ENCODE measurements at places on chromosomes 7 and 10.
A peak's percentile ranks its signal among the peaks of the same experiment; 100 is the strongest.

- DNase-seq: no peak
Measured at GRCh38 chr10:121088524-121088923, 237.4 kb downstream of the WDR11 start.

DNA sequence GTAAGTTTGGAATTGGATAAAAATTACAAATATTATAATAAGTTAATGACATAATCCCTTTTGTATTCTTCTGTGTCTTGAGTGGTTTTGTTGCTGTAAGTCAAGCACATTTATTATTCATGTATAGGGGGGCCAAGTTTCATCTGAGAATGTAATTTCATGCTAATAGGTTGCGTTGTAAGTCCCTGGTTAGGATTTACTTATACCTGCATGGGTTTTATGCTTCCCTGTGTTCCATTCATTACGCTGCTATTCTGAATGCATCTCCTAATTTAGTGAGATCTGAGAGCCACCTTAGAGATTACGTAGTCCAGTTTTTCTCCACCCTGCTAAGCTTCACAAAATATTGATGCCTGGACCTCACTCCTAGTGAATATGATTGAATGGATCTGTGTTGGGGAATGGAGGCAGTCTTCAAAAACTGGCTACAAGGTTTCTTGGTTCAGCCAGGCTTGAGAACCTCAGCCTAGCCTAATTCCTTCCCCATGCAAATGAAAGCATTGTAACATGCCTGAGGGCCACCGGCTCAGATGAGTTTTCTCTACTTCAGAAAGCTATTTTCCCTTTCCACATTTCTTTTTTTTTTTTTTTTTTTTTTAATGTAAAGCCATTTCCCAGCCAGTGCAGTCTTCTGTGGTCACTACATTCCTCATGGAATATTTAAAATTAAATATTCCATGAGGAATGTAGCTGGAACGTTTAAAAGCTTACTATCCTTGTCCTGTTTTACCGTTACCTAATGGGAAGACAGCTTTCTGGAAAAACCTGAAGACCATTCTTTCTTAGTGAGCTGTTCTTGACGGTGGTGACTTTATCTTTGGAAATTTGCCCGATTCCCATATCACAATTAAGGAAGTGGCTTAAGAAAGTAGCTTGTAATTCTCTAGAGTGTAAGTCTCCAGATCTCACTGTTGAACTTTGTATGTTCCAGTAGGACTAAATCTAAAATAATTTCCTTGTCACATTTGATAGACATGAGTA is 16.0 kb downstream of the PAPSS2 start:
- no peak for DNase-seq

DNA sequence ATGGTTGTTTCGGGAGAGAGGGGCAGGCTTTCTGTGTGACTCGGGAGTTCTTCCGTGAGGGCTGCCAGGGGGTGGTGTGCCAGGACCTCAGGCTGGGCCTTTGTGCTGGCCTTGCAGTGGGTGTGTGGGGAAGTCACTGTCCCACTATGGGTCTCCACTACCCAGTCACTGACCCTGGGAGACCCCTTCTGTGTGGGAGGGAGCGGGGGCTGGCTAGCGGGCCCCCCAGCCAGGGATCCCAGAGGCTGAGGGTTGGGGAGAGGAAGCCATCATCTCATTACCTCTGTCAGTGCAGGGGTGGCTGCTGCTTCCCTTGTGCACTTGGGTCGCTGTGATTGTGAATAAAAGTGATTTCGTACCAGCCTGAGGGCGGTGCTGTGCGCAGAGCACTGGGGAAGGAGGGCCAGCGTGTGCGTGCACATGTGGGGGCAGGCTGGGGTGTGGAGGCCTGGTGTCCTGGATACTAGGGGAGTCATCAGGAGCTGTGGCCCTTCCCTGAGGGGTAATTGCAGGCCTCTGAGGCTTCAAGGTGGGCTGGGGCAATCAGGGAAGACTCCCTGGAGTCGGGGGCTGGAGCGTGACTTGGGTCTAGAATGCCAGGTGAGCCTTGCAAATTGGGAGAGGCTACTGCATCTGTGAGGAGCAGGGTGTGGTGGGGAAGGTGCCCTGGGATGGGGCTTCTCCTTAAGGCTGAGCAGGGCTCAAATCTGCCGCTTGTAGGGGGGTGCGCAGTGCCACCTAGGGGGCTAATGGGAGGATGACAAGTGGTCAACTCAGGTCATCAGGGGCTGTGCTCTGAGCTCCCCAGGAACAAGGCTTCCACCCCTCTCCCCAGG is 98.9 kb downstream of the NEURL1 start:
- peak; percentile 60 for DNase-seq

GRCh38 chr7:28811008-28811407 is 147.1 kb downstream of the TRIL start:
- DNase-seq: no peak

DNA sequence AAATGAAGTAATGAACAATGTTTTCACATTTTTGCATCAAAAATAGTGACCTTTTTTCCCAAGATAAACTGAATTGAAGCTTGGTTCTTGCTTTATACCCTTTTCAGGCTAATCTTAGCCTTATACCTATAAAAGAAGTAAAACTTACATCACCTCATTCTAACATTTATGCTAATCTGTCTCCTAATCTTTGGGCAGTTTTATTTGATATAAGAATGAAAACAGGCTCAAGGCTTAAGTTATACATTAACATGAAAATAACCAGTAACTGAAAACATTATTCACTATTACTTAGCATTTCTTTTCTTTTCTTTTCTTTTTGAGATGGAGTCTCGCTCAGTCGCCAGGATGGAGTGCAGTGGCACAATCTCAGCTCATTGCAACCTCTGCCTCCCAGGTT is 113.1 kb downstream of the HIBADH start:
- DNase-seq: no peak

DNA sequence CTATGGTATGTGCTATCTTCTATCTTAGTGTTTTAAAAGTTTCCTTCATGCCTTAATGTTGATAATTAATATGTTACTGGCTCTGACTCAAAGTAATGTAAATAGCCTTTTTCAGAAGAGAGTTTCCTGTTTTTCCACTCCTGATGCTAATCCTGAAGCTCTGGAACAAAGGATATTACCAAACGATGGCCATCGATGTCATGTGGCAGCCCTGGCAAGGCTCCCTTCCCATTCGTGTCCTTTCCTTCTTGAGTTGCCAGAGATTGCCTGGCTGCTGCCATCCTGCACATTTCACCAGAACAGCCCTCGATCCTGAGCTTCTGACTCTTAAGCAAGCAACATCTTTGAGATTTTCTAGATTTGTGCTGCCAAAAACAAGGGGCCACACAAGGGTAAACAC is 46.0 kb downstream of the RNF133 start:
- no peak for DNase-seq

DNA sequence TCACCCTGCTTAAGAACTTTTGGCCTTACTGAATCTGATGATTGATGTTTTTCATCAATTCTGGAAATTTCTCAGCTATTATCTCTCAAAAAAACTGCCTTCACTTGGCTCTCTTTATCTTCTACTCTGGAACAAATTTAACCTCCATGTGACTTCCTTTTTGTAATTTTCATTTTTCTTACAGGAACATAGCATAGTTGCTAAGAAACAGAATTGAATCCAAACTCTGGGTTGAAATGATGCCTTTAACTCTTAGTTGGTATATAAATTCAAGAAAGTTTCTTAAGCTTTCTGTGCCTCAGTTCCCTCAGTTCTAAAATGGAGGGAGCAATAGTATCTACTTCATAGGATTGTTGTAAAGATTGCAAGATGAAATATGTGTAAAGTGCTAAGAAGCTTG is 19.8 kb downstream of the GPR141 start:
- DNase-seq: no peak

DNA sequence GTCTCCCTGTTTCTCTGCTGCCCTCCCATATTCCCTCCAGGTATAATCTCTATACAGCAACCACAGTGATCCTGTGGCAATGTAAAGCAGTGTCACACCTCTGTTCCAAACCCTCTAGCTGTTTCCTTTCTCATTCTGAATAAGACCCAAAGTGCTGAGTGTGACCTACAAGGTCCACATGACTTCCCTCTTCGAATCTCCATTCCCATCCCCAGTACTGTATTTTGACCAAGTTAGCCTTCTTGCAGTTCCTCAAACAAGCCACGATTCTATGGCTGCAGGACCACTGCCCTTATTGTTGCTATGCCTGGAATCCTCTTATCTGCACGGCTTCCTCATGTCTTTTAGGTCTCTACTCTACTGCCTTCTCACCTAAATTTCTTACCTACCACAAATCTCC is 291.9 kb downstream of the DOCK4 start:
- DNase-seq: no peak
